NCI-H146 (cell line): ENCODE measurements at places on chromosomes 2 and 18.
A peak's percentile ranks its signal among the peaks of the same experiment; 100 is the strongest.

DNA sequence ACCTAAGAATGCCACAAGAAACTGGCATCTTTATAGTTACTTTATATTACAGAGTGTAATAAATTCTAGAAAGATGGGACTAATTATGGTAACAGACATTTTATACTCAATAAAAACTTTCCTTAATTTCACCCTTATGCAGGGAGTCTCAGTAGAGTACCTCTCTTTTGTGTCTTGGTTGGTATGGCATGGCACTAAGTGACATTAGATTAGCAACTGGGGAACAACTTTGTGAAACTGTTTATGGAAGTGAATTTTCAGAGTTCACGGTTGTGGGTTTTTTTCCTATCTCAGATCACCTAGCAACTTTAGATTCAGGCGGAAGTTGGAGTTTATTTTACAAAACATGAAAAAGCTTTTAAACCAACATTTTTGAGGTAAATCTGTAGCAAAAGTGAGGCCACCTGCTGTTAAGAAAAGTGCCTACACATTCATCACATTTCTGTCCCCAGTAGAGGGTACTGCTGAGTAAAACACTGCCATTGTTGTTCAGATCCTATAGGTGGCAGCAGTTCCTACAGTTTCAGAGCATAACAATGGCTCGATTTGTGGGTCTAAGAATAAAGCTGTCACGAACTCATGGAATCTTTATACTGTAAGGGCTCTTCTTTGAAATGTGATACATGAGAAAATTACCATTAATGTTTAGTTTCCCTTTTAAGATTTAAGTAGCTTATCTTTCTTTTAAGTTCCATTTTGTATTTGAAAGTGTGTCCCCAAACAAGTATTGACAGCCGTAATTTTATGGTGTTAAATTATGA is 117.6 kb downstream of the CAMKMT start:
- peak; percentile 89 for DNase-seq

GRCh38 chr2:19902216-19902740 is 495 bp upstream of the TTC32 start:
- DNase-seq: peak; percentile 32

GRCh38 chr2:60116161-60116875 is 437.1 kb downstream of the BCL11A start:
- DNase-seq: no peak

DNA sequence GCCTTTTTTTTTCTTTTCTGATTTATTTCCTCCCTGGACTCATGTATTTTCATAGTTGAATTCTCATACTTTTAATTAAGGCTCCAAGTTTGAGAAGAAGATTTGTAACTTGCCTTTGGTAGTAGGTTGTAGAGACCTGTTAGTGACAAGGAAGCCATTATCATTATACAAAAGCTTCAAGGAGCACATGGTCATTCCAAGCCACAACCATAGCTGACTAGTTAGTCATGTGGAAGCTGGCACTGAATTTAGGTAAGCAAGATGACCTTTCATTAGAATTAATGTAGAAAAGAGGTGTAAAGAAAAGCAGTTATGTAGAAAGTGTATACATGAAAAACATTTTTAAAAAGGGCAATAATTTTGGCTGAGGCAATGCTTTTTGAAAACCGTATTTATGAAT is 89.7 kb downstream of the LRP1B start:
- DNase-seq: no peak

DNA sequence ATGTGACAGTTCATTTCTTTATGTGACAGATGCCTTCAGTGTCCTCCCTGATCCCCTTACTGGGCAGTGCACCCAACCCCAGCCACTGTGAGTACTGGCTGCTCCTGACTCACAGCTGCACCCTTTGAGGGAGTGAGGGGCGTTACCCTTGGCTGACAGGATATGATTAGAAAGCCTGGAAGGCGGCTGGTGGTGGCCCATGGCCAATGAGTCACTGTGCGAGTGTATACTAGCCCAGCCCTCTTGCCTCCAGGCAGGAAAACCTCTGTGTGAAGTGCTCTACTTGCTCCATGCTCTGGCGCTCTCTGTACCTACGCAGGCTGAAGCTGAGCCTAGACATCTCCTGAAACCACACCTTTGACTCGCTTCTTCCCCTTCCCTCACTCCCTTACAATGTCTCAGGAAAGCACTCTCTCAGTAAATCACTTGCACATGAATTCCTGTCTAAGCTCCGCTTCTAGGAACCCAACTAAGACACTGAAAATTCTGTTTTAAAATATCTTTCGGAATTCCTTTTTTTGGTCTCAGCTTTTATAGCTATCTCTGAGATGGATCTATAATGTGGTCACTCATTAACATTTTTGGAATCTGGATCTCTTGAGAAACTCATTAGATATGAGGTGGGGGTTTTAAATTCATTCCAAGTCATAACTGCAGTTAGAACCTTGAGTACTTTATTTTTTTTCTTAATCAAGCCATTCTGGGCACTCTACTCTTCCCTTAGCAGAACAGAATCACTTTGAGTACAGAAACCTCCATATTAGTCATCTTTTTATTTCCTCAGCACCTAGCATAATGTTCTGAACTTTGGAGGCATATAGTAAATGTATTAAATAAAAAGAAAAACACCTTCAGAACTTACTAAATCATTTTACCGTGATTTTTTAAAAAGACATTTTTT is 25.3 kb upstream of the STAM2 start:
- peak; percentile 1 for DNase-seq

DNA sequence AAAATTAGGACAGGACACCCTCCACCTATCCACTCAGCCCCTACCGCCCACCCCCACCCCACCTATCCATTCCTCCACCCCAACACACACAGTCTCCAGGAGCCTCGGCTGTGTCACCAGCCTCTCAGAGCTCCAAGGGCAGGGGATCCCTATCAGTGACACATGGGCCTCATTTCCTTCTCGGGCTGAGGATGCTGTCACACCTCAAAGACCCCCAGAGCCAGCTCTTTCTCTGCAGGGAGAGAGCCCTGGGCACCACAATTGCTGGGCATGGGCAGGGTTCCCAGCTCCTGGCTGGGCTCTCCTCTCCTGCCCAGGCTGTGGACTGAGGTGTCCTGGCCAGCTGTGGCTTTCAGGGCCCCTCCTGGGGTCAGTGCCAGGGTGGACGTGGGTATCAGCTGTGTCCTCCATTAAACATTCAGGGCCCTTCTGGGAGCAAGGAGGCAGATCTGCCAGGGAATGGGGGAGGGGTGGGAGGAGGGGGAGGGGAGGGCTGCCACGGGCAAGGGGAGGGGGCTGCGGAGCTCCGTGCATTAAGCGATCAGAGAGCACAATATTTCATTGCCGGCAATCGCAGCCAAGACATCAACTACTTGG is 14.3 kb upstream of the ECEL1 start:
- no peak for DNase-seq

DNA sequence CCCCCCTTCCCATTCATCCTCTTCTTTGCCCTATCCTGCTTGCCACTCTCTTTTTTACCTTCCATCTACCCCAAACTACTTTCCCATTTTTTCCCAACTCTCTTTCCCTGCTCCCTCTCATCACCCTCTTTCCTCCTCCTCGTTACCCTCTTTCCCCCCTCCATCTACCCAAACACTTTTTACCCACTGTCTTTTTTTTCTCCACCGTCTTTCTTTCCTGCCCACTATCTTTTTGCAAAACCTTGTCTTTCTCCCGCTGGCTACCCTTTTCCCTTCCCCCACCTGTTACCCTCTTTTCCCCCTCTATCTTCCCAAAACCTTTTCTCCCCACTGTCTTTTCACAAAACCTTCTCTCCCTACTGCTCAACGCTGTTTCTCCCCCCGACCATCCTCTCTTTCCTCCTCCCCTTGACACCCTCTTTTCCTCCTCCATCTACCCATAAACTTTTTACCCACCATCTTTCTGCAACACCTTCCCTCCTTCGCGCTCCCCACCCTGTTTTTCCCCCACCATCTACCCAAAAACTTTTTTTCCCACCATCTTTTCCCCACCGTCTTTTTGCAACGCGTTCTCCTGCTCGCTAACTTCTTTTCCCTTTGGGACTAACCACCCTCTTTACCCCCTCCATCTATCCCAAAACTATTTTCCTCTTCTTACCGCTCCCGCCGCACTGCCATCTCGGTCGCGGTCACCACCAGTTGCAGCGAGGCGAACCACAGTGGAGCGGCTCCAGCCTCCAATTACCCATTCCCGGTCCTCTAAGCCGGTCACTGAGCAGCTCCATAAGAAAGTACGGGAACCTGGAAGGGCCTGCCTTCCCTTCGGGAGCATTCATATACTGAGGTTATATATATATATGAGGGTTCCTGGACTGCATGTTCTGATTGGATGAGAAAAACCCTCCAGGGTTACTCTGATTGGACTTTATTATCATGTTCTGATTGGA is 15.0 kb downstream of the CCDC74A start:
- peak; percentile 92 for DNase-seq

GRCh38 chr2:44623622-44624351 is 262.0 kb downstream of the CAMKMT start:
- peak; percentile 45 for DNase-seq

DNA sequence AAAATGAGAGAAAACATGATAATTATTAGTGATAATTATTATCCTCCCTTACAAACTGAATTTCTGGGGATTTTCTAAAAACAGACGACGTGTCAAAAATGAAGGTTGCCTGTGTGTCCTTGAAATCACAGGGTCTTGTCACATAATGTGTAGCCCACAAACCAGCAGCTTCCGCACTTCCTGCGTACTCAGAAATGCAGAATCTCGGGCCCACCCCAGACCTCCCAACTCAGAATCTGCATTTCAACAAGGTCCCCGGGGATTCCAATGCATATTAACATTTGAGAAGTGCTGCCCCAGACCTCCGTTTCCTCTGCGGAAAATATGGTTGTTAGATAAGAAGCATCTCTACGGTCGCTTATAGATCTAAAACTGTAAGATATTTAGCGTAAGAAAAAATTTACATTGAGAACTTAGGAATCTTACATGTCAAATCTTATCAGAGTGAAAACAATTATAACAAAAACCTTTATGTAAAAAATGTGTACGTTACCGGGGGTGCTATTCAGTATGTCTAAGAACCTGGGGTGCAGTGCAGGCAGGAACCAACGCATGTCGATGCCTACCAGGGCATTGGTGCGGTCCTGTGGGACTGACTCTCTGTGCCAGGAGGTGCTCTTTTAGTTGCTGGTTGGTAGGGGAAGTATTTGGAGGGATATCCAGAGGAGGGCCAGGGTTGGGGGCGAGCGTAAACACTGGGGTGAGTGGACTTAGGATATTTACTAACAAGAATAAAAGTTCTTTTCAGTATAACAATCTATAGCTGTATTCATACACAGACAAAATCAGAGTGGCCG is 15.2 kb downstream of the CDKL4 start:
- DNase-seq: no peak

- no peak for DNase-seq
Measured at GRCh38 chr2:221915926-221916325, 343.8 kb upstream of the EPHA4 start.

DNA sequence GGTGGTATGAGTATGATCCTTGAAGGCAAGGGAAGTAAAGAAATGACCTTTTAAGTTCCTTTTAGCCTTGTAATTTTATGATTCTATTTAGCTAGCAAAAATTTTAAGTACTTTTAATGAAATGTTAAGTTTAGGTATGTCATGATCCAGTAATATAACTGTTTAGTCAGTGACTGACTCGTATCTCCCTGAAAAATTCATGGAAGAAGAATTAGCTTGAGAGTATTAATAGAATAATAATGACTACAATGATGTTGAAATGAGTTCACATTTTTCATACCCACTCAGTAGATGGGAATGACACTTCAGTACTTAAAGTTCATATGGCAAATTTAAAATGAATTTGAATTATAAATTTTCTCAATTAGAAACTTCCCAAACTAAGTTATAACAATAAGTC is 14.6 kb downstream of the RAB3GAP1 start:
- DNase-seq: no peak

DNA sequence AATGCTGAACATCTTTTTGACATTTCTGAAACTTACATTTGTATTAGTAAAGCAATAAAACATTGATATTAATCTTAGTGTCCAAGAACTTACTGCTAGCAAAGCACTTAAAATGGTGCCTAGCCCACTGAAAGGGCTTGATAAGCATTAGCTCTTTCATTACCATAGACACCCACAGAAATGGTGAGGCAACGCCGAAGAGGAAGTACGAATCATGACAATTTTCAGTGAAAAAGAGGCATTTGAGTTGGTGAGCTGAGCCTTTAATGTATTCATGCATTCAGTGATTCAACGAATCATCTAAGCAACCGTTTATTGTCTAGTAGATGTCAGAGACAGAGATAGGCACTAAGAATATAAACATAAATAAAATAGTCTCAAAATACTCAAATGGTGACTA is 101.1 kb downstream of the PIGN start:
- DNase-seq: no peak

GRCh38 chr18:61888622-61889021 is 4.2 kb downstream of the RNF152 start:
- DNase-seq: no peak

- no peak for DNase-seq
Measured at GRCh38 chr2:39618736-39619135, 47.0 kb upstream of the TMEM178A start.

GRCh38 chr2:132620115-132620514 is 49.9 kb downstream of the LYPD1 start:
- DNase-seq: no peak

- DNase-seq: no peak
Measured at GRCh38 chr2:98372579-98372978, 26.3 kb downstream of the CNGA3 start.

GRCh38 chr2:202780514-202781021 is 91.0 kb downstream of the ICA1L start:
- no peak for DNase-seq

DNA sequence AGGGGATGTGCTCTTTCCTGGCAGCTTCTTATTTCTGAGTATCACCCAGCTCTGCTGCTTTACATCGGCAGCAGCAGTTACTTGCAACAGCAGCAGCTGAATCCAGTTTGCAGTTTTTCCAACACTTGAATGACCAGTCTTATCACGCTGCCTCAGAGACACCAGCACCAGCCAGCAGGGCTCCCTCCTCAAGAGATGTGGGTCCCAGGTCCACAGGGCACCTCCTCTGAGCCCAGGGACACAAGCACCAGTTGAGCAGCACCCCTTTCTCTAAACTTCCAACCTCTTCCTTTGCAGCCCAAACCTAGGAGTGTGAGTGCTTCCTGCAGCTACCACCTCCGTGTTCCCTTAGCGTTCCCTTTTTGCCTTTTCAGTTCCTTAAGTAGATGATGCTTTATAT is 50.4 kb upstream of the YPEL5 start:
- no peak for DNase-seq

DNA sequence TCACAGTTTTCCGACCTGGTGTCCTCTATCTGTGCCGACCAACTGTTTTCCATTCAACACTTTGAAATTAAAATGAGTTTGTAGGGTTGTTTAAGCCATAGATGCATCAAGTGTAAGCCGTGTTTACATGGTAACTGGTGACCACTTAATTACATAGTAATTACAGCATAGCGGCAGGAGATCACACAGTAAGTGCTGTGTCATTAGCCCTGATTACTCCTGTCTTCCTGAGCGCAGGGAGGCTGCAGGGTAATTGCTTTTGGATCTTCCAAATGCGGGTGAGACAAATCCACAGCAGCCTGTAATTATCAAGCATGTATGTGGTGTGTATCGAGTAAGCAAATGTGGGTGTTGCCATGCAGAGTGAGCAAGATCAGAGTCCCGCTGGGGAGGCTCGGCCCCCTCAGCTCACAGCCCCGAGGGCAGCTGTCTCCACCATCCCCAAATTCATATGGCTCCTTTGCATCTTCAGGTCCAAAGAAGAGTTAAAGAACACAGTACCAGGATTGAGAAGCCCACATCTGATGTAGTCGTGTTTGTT is 71.5 kb upstream of the HDAC4 start:
- DNase-seq: peak; percentile 93

GRCh38 chr18:54712306-54712705 is 116.0 kb upstream of the RAB27B start:
- no peak for DNase-seq
